ENCODE measurements at places on chromosomes 3 and 15.

DNA sequence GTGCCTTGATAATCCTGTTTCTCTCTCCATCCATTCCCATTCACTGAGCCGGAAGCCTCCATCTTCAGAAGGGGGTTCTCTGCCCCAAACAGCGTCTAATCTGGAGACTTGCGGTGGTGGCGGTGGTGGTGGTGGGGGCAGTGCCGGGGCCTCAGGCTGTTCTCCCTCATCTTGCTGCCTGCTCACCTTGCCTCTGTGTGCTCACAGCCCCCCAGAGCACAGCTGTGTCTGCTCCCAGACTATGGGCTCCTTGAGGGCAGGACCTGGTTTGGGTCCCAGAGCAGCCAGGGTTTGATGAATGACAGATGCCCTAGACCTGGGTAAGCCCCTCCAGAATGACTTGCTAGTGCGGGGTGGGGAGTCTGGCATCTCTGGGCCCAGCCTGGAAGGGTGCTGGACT is 430 bp upstream of the PSTPIP1 start:
- no peak for DNase-seq

DNA sequence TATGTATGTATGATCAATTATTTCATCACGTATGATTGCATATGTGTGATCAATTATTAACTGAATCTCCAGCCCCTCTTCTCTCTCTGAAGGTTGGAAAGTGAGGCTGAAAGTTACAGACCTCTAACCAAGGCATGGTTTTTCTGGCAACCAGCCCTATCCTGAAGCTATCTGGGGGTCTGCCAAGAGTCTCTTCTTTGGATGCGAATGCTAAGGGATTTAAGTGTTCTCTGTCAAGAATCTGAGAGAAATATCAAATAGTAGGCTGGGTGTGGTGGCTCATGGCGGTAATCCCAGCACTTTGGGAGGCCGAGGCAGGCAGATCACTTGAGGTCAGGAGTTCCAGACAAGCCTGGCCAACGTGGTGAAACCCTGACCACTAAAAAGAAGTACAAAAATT is 8.1 kb downstream of the NKTR start:
- peak; percentile 48 for DNase-seq

GRCh38 chr3:40317061-40317855 is 7.8 kb downstream of the EIF1B start:
- DNase-seq, result peak; percentile 0

DNA sequence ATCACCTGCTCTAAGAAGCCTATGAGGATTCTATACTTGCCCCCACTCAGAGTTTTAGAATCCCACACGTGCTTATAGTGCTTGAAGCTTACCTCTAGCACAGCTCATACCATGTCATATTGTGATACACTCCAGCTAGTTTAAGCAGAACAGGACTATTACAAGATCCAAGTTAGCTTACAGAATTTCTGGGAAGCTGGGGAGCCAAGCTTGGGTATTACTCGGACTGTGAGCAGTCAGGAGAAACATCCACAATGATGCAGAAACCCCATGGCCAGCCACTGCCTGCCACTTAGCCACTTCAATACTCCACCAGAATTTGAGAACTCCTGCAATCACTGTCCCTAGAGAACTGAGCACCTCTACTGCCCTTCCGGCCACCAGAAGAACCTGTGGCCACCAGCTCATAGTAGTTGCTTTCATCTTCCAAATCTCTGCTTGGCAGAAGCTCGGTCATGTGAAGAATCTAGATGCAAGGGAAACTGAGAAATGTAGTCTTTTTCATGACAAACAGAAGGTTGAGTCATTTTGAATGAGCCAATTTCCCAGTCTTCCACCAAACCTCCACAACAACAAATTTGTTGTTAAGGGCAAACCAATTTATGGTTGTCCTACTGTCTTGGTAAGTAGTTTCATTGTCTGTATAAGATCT is 27.7 kb upstream of the SSR3 start:
- no peak for DNase-seq

- no peak for DNase-seq
These were observed 12.5 kb upstream of the IGF1R start for GRCh38 chr15:98635848-98636247.

GRCh38 chr15:43270676-43271306 is 4.1 kb upstream of the TGM5 start:
- DNase-seq, result no peak

GRCh38 chr3:157152930-157153329 is 7.0 kb downstream of the CCNL1 start:
- DNase-seq, result no peak

DNA sequence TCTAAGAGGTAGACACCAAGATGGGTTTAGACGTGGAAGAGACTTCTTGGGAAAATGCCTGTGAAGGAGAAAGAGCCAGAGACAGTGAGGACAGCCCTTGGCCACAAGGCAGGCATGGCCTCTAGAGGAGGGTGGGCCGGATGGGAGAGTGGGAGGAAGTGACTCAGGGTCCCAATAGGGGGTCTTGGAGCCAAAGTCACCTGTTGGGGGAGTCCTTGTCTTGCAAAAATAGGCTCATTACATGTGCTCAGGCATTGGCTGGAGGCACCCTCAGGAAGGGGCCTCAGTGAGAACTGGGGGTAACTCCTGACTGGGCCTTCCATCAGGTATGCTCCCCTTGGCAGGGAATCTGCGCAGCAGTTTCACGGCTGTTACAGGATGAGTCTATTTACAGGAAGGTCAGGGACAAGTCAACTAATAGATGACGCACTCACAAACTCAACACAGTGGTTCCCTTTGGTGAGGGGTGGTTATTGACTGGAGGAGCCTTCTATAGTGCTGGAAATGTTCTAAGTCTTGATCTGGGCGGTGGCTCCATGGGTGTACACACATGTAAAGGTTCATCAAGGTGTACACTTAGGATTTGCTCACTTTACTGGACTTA is 259.6 kb downstream of the XXYLT1 start:
- DNase-seq, result no peak

- no peak for DNase-seq
These were observed 79.6 kb upstream of the SLC6A6 start for GRCh38 chr3:14322667-14323295.

DNA sequence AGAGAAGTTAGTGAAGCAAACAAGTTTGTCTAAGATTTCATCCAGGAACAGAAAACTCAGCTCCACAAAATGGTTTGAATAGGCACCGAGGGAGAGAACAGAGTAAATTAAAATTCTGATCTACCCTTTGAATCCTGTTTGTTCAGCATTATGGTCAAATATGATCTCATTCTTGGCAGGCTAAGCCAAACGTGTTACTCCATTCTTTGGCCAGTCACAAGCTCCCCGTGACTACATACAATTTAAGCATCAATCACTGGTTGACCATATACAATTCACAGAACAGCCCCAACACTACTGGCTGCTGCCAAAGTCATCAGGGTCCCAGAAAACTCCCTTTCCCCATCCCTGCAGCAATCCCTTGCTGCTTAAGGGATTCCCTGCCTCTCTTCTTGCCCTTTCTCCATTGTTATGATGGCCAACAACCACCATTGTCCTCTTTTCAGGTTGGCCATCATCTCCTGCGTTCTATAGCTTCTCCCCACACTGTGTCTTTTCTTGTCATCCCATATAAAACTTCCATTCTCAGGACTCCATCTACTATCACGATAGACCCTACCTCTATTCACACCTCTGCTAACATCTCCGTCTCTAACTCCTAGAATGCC is 46.3 kb downstream of the GOLIM4 start:
- DNase-seq, result peak; percentile 91

GRCh38 chr3:102002056-102002455 is 152.7 kb downstream of the NFKBIZ start:
- no peak for DNase-seq

- no peak for DNase-seq
These were observed 90.4 kb downstream of the MECOM start for GRCh38 chr3:169573148-169573547.

- DNase-seq, result no peak
These were observed 519.1 kb downstream of the FOXP1 start for GRCh38 chr3:71064291-71064955.

DNA sequence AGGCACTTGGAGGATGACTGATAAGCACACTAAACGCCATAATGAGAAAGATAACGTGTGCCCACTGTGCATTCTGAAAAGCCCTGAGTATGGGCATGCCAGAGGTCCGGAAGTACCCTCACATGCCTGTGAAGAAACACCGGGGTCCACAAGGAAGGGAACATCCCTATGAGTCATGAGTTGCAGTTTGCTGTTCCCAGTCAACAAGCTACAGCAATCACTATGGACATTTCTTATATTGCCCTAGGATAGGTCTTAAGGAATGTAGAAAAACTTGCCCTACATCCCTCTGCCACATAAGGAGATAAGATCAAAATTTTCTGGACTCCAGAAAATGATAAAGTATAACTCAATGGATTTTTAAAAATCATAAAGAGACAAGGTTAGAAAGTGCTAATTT is 9.9 kb downstream of the MB21D2 start:
- DNase-seq, result no peak

DNA sequence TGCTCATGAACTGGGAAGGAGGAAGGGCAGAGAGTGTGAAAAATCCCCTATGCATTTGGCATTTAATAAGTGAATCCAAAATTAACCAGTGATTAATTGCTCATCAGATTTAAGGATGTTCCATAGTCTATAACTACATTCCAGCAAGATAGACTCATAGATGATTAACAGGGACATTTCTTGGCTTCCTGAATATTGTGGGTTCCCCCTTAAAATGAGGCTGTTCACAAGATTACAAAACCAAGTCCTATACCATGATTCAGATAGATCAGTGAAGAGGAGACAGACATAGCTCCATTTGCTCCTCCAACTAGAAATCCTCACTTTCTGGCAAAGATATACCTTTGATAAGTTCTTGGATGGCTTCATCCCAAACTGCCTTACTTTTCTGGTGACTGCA is 15.4 kb downstream of the RASGRP1 start:
- no peak for DNase-seq

DNA sequence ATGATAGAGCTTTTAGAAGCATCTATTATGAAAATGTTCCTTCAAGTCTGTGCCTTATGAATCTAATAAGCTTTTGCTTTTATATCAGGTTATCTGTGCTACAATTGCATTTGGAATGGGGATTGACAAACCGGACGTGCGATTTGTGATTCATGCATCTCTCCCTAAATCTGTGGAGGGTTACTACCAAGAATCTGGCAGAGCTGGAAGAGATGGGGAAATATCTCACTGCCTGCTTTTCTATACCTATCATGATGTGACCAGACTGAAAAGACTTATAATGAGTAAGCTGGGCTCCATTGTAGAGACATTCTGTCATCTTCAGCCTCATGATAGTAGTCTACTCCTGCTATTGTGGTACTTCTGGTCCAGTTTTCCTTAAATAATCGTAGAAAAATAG is 73.4 kb downstream of the BLM start:
- DNase-seq, result no peak

DNA sequence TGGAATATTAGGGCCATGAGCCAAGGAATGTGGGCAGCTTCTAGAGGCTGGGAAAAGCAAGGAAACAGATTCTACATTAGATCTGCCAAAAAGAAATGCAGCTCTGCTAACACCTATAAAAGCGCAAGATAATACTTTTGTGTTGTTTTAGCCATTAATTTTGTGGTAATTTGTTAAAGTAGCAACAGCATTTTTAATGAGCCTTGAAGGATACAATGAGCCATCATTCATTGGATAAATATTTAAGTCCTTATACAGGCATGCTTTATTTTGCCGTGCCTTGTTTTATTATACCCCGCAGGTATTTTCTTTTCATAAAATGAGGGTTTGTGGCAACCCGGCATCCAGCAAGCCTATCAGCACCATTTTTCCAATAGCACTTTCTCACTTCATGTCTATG is 15.0 kb downstream of the ARL14 start:
- no peak for DNase-seq

DNA sequence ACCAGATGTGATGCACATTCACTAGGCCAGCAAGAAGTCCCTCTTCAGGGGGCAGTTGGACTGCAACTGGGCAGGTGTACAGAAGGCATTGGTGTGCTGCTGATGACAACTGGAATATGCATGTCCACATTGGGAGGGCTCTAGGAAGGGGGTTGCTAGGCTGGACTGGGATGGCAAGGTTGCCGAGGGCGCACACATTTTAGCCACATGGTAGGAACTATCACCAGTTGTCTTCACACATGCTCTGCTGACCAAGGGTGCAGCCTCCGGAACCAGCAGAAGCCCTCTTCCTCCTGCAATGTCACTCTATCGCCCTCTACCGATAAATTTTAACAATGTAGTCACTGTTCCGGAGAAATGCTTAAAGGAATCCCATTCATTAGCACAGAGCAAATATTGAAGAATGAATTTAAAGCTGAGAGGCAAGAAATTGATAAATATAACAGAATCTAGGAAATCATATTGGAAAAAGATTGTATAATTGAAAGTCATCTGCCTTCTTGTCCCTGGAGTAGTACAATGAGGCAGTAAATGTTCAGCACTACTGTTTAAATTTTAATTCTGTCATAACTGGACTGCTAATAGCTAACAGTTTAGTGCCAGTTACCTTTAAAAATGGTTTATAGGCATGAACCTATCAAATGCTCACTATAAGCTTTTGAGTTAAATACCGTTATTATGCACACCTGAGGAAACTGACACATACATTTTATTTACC is 22.6 kb upstream of the LYSMD4 start:
- DNase-seq, result peak; percentile 34

DNA sequence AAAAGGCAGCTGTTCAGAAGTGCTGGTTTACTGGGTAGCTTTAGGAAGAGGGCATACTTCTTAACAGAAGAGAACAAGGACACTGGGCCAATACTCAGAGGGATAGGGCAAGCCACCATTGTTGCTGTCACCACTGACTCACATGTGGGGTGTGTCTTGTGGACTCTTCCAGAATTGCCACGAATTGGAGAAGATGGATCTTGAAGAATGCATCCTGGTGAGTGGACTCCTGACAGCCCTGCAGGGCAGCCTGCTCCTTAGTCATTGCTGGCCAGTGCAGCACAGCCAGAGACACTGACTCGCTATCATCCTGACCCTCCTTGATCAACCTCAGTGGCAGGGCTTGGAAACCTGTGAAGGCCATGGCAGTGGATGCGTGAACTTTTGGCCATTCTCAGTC is 62.3 kb downstream of the UBP1 start:
- no peak for DNase-seq

DNA sequence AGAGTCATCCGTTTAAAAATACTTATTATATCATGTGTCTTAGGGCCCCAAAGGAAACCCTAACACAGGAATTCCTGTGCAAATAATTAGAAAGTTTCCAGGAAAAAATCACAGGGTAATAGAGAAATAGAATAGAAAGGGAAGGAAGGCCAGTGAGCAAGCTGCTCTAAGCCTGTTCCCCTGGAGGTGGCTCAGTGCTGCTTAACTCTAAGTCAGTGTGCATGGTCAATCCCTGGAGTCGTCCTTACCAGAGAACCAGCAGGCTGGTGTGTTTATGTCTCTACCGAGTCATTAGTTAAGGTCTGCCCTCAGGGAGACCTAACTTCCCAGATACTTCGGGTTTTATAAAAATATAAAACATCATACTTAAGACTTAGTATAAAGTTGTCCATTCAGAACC is 21.0 kb upstream of the MCF2L2 start:
- no peak for DNase-seq

- DNase-seq, result peak; percentile 38
These were observed 24.1 kb downstream of the CCNL1 start for GRCh38 chr3:157135671-157136396.

- no peak for DNase-seq
These were observed 9.2 kb downstream of the IGF2BP2 start for GRCh38 chr3:185815391-185816282.
